ENCODE measurements at places on chromosomes 2 and 18. TPM values are rescaled to one million over a fixed set of nuclear protein-coding genes. Genes with fewer than 3 reads are reported as not detected.

DNA sequence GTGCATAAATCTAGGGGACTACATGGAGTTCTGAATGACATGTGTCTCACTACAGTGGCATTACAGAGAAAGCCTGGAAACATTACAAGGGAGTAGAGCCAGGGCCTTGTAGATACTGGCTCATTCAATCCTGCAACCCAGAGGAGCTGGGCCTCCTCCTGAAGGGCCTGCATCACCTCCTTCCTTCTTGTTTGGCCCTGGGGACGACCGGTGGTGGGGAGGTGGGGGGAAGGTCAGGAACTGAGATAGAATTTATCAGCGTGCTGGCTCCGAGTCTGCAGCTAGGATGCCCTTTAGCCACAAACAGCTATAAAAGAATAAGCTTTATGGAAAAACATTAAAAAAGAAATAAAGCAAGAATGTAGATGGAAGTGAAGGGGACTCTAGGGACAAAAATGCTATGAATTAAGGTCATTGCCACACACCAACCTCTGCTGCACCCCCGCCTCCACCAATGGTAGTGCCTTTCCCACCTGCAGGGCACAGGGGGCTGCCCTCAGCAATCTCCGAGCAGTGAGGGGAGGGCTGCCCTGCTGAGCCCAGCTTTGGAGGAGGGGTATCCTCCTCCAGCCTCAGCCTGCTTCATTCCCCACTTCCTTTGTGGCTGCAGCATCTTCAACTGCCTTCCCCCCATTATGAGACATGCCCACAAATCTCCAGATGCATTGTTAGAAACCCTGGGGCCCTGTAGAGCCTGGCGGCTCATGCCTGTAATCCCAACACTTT is 149.0 kb downstream of the MSH2 start:
- DNase-seq: no peak

MTERF4 gene
- 36.9 TPM for total RNA-seq

DNA sequence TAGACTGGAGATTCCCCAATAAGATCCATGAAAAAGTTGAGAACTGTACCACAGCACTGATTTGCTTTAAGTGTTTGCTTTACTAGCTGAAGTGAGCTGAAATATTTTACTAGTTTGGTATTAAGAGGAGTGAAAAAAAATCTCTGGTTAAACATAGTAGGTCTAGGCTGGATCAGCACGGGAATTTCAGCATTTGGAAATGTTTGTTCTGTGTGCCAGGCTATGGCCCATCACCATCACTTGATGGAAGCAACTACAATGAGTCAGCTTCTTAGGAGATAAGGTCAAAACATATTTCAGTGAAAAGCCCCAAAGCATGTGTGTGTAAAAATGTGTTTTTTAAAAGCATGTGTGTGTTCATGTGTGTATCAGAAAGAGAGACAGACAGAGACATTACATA is 131.4 kb upstream of the DNMT3A start:
- no peak for DNase-seq

PTPRN gene
- total RNA-seq: 5.2 TPM

CFAP210 gene
- not detected for total RNA-seq

CYP27A1 gene
- total RNA-seq: 5.2 TPM

RBM44 gene
- total RNA-seq: 0.18 TPM

- DNase-seq: no peak
Measured at GRCh38 chr2:75920859-75921551, 210.3 kb upstream of the GCFC2 start.
